Activated naive CD4-positive, alpha-beta T cell treated with anti-CD3 and anti-CD28 coated beads, Interleukin-2, amount 50 U/mL, for 72 hours (primary cell): ENCODE measurements at places on chromosomes 11 and 22. TPM values are rescaled to one million over a fixed set of nuclear protein-coding genes. Genes with fewer than 3 reads are reported as not detected.

The IL18BP gene
- total RNA-seq, result 13.8 TPM

The DEUP1 gene
- total RNA-seq, result not detected

The MMP8 gene
- not detected for total RNA-seq

The BTG4 gene
- total RNA-seq, result 0.23 TPM

The OR8D4 gene
- not detected for total RNA-seq

The SEZ6L gene
- total RNA-seq, result not detected

The CARD18 gene
- not detected for total RNA-seq
